GM03348 (cell line): ENCODE measurements at places on chromosomes 7 and 10.

- no peak for DNase-seq
These were observed 26.0 kb downstream of the EN2 start for GRCh38 chr7:155483868-155484325.

DNA sequence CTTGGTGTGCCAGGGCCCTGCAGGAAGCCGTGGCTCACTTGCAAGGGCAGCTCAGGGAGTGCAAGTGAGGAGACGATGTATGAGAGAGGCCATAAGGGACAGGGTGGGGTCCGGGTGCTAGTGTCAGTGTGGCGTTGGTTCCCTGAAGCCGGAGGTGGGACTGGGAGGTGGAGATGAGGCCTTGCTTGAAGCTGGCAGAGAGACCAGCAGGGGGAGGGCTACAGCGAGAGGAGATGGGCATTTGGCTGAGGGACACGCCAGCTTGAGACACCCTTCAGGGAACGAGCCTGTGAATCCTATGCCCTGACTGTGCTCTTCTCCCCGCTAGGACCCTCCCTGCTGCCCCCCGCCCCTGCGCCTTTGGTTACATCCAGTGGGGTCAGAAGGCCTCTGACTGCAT is 529.1 kb downstream of the TCERG1L start:
- DNase-seq: no peak

DNA sequence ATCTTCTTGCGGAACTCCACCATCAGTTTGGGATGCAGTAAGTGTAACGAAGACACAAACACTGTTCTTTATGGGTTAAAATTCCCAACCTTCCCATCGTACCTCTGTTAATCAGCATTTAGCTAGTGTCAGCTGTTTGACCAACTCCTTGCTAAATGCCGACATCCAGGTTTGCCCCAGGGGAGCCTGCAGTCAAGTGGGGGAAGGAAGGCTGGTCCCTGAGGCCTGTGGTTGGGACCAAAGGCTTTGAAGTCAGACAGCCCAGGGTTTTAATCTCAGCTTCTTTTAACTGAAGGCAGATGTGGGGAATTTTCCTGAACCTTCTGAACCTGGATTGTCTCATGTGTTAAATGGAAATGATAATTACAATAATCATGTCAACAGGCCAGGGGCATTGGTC is 443.7 kb downstream of the GLRX3 start:
- no peak for DNase-seq

DNA sequence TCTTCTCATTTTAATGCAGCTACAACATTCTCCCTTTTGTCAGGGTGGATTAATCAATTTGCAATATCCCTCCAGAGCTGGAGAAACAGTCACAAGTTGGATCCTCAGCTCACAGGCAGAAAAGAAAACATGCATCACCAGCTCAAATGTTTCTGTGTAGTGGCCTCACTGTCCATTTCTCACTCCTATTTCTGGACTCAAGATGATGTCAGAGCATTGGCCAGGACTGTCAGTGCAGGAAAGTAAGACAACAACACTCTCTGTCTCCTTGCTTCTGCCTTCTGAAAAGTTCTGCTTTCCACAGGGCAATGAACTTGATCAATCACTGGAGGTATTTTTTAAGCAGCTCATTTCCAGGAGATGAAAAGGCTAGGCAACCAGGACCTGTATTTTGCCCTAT is 8.2 kb upstream of the SVIL start:
- DNase-seq: no peak

DNA sequence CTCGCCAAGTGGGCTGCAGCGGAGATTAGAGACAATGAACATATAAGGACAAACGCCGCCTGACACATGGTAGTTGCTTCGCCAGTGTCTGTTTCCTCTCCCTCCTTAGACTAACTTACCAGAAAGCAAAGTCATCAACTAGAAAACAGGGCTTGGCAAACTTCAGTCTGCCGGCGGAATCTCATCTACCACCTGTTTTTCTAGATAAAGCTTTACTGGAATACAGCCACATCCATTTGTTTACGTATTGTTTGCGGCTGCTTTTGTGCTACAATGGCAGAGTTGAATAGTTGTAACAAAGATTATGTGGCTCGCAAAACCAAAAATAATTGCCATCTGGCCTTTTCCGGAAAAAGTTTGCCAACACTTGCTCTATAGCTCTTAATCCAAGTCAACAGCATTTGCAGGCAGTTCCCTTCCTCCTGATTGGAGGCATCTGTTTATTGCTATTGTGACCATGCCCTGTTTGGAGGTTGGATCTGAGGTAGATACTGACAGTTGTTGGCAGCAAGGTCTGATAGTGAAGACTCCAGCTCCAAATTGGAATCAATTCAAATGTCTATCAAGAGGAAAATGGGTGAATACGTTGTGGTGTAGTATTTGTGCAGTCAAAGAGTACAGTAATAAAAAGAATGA is 260.6 kb downstream of the POU6F2 start:
- no peak for DNase-seq

GRCh38 chr7:4607311-4607729 is 74.8 kb upstream of the FOXK1 start:
- DNase-seq: no peak

GRCh38 chr10:104806801-104807200 is 165.7 kb downstream of the SORCS3 start:
- no peak for DNase-seq

DNA sequence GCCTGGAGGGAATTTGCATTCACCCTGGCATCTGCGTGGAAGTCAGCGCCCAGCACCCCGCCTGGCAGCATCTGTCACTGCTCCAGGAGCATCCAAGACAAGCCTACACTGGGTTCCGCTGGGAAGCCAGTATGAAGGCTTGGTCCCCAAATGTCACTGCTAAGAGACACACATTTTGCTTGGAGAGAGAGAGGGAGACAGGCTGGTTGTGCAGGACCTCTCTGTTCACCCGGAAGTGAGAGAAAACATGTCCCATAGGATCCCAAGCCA is 119.5 kb downstream of the SEC23IP start:
- DNase-seq: no peak

DNA sequence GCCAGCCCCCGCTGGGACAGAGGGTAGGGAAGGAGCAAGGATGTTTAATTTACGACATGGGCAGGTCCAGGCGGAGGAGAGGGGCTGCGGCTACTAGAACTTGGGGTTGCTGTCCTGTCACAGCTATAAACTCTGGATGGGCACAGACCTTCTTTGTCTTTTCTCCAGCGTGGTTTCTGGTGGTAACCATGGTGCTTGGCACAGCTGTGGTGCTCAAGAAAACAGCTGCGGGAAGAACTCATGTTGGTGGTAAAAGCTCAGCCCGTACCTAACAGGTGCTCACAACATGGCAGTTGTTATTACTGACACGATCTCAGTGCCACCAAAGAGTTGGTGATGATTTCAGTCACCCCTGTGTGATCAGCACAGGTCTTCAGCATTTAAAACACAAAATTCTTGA is 13.8 kb downstream of the BAIAP2L1 start:
- DNase-seq: no peak

DNA sequence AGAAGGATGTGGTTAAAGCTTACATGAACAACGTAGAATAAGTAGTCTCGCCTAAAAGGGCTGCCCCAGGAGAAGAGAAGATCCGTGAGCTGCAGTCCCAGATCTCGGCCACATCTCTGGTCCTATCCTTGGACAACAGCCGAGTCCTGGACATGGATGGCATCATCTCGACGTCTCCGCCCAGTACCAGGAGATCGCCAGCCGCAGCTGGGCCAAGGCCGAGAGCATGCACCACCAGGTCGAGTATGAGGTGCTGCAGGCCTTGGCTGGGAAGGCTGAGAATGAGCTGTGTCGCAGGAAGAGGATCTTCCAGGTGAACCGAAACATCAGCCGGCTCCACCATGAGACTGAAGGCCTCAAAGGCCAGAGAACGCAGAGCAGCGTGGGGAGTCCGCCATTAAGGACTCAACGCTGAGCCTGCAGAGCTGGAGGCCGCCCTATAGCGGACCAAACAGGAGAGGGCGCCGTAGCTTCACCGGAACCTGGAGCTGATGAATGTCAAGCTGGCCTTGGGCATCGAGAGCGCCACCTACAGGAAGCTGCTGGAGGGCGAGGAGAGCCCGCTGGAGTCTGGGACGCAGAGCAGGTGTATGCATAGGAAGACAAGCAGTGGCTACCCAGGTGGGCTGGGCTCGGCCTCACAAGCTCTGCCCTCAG is 22.2 kb downstream of the LIPK start:
- no peak for DNase-seq

GRCh38 chr10:50382576-50383023 is 131.3 kb upstream of the ASAH2 start:
- peak; percentile 18 for DNase-seq

GRCh38 chr7:82527851-82528250 is 84.3 kb upstream of the CACNA2D1 start:
- DNase-seq: no peak

DNA sequence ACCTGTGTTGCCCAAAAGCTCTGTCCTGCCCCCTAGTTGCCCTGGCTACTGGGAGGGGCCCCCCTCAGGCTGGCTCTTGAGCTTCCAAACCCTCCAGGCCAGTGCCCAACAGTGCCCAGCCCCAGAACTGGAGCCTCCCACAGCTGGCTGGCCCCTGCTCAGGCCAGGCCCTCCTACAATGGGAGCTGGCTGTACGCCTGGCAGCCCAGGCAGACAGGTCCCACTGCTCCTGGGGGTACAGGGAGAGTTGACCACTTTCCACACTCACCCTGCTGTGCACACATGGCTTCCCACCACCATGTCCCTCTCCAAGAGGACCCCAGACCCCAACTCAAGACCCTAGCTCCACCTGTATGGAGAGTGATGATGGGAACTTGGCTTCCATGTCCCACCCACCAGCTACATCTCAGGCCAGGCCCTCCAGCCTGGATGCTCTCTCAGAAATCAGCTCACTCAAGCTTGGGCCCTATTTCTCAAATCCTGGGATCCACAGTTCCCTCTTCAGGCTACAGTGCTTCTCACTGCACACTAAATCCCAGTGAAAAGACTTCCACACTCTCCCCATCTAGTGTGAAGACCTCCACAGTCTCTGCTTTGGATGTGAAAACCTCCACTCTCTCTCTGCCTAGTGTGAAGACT is 92.6 kb downstream of the OAT start:
- DNase-seq: no peak

GRCh38 chr7:101200862-101201599 is at the start of gene MOGAT3:
Gene MOGAT3 (minus strand): TSS chr7:101201036. CDS start chr7:101200854, 182 bp downstream.
- no peak for DNase-seq

DNA sequence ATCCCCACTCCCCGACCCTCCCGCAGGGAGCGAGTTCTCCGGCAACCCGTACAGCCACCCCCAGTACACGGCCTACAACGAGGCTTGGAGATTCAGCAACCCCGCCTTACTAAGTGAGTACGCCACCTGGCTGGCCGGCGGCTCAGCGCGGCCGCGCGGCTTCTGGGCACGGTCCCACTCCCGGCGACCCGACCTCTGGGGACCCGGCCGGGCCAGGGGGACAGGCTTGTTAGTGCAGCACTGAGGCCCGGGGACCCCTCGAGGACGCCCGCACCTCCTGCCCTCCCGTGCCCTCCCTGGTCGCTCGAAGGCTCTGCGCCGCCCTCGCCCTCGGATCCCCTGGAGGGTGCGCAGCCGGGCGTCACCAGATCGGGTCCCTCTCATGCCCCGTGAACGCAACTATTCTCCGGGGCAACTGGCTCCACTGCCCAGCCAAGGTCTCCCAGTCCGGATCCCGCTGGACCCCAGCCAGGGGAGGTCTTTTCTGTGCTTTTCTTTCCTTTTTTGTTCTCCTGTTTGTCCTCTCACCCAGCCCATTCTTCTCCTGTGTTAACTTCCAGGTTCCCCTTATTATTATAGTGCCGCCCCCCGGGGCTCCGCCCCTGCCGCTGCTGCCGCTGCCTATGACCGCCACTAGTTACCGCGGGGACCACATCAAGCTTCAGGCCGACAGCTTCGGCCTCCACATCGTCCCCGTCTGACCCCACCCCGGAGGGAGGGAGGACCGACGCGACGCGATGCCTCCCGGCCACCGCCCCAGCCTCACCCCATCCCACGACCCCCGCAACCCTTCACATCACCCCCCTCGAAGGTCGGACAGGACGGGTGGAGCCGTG is 81.8 kb downstream of the PAX2 start:
- no peak for DNase-seq

DNA sequence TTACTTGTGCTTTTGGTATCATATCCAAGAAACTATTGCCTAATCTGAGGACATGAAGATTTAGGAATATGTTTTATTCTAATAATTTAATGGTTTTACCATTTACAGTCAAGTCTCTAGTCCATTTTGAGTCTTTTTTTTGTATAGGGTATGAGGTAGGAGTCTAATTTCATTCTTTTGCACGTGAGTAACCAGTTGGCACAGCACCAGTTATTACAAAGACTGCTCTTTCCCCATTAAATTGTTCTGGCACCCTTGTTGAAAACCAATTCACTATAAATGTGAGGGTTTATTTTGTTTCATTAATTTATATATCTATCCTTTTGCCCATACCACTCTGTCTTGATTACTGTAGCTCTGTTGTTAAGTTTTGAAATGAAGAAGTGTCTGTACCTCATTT is 381.6 kb downstream of the SUGCT start:
- DNase-seq: no peak

DNA sequence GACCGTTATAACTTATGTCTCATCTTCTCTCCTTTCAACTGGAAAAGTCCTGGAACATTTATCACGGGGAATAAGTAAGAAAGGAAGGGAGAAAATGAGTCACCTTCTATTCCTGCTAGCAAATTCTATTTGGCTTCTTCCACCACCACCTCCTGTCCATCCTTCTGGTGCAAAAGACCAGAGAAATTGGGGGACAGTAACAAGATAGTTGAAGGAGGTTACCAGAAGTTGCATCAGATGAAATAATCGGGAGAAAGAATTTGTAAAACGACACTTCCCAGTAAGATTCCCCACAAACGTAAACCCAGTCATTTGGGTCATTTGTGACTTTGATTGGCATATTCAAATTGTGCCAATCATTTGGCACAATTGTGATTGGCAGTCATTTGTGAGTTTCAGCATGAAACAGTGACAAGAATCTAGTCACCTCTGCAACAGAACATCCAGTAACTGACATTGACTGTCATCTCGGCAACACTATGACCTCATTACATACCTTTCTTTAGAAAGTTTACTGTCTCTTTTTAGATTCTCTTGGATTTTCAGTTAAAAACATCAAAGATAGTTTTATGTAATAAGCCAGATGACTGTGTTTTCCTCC is 51.3 kb upstream of the PIK3CG start:
- peak; percentile 31 for DNase-seq

GRCh38 chr10:451021-451471 is 238.4 kb downstream of the DIP2C start:
- DNase-seq: no peak

DNA sequence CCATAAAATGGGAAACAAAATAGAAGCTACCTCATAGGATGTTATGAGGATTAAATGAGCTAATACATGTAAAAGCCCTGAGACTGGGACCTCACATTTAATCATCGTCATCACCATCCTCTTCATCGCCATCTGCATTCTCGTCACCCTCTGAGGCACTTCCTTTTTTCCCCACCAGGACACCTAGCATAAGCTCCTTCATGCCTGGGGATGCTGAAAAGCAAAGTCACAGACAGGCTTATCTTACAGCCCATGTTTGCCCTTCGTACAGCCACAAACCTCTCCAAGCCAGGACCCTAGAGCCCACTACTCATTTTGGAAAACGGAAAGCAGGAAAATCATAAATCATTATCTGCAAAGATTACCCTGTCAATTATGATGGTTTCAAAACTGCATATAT is 249.6 kb downstream of the GPAM start:
- no peak for DNase-seq
